ENCODE measurements at places on chromosomes 1 and 21. TPM values are rescaled to one million over a fixed set of nuclear protein-coding genes. Genes with fewer than 3 reads are reported as not detected.

CADM3 gene
- total RNA-seq: 25.8 TPM

DPT gene
- total RNA-seq: 2.6 TPM

SYNC gene
- 5.5 TPM for total RNA-seq

SYNJ1 gene
- total RNA-seq: 24.3 TPM

TAL1 gene
- 6.5 TPM for total RNA-seq

SPRR2A gene
- 0.60 TPM for total RNA-seq

USH2A gene
- total RNA-seq: 0.06 TPM

MRPS21 gene
- 71.7 TPM for total RNA-seq

TEX38 gene
- total RNA-seq: 0.35 TPM

GJB5 gene
- not detected for total RNA-seq

CYYR1 gene
- 23.4 TPM for total RNA-seq

SPRR2F gene
- not detected for total RNA-seq

APOBEC4 gene
- total RNA-seq: not detected

PTPN22 gene
- total RNA-seq: 6.6 TPM

S100A1 gene
- 83.1 TPM for total RNA-seq

Measured in kidney (tissue), 22 donors.